Right ventricle myocardium superior (tissue), 1 donor: ENCODE measurements at places on chromosomes 12 and 14.

- DNase-seq = no peak
These were observed 34.7 kb downstream of the PTGER2 start for GRCh38 chr14:52348776-52349175.

- no peak for DNase-seq
These were observed 93.8 kb downstream of the NDUFA12 start for GRCh38 chr12:94909663-94910062.

- no peak for DNase-seq
These were observed 1103.4 kb downstream of the LRFN5 start for GRCh38 chr14:42710071-42710470.

GRCh38 chr12:34186492-34186891, 164.2 kb downstream of the ALG10 start:
- DNase-seq = no peak

DNA sequence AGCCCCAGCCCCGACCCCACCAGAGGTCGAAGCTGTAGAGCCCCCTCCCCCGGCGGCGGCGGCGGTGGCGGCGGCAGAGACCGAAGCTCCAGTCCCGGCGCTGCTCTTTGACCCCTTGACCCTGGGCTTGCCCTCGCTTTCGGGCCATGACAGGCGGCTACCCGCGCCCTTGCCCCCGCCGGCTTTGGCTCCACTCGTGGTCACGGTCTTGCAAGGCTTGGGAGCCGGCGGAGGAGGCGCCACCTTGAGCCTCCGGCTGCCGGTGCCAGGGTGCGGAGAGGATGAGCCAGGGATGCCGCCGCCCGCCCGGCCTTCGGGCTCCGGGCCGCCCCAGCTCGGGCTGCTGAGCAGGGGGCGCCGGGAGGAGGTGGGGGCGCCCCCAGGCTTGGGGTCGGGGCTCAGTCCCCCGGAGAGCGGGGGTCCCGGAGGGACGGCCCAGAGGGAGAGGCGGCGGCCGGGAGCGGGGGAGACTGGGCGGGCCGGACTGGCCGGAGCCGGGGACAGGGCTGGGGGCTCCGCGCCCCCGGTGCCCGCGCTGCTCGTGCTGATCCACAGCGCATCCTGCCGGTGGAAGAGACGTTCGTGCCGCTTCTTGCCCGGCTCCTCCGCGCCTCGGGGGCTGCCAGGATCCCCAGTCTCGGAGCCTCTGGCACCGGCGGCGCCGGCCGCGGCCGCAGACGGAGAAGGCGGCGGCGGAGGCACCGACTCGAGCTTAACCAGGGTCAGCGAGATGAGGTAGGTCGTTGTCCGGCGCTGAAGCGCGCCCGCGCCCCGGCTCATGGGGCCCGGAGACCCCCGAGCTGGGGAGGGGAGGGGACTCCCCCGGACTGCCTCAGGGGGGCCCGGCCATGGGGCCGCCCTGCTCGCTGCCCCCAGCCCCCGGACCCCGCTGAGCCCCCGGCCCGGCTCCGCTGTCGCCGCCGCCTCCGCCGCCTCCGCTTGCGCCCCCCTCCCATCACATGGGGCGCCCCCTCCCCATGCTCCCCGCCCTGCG, 778 bp downstream of the AGAP2 start:
- peak; percentile 43 for DNase-seq

DNA sequence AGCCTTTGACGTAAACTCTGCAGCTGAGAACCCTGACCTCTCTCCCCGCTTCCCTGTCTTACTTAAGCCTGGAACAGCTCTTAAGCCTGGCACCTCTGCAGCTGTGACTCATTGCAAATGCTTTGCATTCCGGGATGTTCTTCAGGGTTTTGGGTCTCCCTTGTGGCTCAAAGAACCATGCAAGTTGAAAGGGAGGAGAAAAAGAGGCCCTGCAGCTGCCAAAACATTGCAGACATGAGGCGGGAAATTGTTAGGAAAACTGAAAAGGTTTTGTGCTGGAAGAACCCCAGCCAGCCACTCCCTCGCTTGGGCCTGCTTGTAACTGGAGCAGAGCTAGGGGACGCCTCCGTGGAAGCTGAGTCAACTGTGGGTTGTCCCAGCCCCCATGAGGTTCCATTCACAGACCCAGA, 60.2 kb upstream of the FERMT2 start:
- DNase-seq = peak; percentile 84

- no peak for DNase-seq
These were observed 211.5 kb downstream of the PHLDA1 start for GRCh38 chr12:75820071-75820470.

DNA sequence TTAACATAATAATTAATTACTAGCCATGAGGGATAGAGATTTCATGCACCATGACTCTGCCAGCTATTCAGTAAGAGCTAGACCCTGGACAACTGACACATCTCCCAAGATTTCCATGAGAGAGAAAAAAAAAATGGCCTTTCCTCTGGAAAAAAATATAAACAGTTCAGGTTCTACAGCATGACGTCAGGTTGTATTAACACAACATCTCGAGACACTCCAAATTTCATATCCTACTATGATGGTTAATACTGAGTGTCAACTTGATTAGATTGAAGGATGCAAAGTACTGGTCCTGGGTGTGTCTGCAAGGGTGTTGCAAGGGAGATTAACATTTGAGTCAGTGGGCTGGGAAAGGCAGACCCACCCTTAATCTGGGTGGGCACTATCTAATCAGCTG, 11.1 kb downstream of the DBX2 start:
- DNase-seq = no peak

GRCh38 chr14:75469606-75470237, 41.9 kb downstream of the JDP2 start:
- no peak for DNase-seq

DNA sequence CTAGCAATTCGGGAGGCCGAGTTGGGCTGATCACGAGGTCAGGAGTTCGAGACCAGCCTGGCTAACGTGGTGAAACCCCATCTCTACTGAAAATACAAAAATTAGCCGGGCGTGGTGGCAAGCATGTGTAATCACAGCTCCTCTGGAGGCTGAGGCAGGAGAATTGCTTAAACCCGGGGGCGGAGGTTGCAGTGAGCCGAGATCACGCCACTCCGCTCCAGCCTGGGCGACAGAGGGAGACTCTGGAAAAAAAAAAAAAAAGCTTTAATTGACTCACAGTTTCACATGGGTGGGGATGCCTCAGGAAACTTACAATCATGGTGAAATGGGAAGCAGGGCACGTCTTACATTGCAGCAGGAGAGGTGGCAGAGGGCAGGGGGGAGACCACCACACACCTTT, 30.6 kb upstream of the SLC2A3 start:
- no peak for DNase-seq

DNA sequence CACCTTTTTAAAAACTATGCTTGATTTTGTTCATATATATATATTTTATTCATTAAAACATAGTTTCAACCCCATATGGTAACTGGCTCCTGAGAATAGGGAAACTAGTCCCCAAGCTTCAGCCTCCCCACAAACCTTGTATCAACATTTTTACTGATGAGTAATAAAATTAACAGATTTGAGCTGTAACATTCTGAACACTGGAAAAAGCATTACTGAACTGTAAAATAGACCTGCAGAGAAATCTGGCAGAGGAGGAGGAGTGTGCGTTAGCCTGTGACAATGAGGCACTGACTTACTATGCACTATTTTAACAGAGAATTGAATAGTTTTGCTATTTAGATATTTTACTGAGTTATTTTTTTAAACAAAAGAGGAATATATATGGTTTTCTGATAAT, 43.1 kb downstream of the FRS2 start:
- DNase-seq = no peak

GRCh38 chr12:109542014-109542413, 31.3 kb downstream of the MMAB start:
- peak; percentile 4 for DNase-seq

DNA sequence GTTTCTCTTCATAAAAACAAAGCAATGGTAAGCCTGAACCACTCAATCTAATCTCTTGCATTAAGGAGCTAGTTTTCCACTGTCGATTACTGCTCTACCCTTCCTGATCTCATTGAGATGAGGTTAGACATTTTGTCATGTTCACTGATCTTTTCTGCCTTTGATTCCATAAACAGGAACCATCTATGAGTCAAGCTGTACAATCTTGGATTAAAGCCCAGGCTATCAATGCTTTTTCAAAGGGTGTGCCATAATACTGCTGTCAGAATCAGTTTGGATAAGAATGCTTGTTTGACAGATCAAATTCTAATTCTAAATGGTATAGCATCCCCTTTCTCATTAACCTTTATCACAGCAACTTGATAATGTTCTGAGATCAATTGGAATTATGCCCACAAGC, 16.1 kb downstream of the GRIP1 start:
- no peak for DNase-seq

DNA sequence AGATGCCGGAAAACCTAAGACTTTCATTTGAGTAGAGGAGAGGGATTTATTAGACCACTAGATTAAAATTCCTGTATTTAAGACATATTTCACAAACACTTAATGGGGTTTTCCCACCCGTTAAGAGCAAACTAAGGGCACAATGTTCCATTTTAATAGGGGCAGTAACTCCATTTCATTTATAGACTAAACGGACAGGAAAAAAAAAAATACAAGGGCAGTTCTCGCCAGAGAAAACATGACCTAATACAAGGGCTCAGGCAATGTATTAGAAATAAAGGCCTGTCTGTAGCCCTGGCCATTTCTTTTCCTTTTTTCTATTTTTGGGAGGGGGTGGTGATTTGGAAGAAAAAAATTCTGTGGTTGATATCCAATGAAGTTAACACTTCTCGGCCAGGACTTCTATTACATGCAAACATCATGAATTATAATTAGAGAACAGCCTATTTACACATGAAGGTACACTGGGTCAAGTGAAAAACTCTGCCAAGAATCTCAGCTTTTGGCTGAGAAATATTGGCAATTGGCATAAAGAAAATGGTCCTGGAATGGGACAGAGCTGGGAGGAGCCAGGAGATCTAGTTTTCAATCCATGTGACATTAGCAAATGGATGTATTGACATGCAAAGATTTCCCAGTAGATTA, 641.1 kb upstream of the TBX3 start:
- DNase-seq = no peak

DNA sequence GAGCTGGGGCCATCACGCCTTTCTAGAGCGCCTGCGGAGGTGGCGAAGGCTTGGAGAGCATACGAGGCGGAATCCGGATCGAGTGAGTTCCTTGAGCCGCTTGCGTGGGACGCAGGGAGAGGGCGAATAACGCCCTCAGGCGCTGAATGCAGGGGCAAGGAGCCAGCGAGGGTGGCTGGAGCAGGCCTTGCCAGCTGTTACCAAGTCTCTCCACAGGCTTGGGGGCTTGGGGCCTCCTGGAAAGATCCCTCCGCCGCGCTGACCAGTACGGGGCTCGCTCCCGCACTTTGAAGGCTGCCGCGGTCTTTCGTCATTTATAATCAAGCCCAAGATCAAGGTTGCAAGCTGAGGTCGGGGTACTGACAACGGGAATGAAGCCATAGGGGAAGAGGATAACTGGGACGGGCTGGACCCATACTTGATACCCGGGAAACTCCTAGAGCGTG, 1.2 kb downstream of the FLRT2 start:
- peak; percentile 68 for DNase-seq

DNA sequence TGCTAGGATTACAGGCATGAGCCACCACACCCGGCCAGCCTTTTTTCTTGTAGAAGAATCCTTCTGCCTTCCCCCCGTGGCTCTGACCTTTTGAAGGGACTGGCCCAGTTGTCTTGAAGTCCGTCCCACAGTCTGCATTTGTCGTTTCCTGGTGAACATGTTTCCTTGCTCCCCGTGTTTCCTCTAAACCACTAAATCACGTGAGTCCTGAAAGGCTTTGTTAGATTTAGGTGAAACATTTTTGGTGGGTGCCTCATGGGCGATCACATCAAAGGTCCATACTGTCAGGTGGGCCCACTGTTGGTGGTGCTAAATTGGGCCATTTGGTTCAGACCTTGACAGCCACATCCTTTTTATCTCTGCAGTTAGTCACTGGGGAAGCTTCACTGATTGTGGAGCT, 26.3 kb downstream of the MLXIP start:
- DNase-seq = no peak

DNA sequence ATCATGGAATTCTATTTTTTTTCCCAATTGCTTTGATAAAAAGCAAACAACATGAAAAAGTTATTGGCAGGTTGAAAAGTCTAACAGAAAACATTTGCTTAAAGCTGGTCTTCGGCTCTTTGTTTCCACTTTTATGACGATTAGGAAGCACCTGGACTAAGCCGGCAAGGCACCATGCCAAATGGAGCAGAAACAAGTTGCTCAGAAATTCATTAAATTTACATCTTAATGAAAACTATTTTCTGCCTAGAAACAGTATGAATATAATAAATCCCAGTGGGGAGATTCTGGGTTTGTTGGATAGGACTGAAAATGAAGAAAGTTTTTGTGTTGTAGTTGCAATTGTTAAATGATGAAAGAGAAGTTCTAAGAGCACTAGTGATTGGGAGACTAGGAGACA, 51.4 kb upstream of the OR9K2 start:
- no peak for DNase-seq

- no peak for DNase-seq
These were observed 926 bp downstream of the HRK start for GRCh38 chr12:116880213-116880816.

DNA sequence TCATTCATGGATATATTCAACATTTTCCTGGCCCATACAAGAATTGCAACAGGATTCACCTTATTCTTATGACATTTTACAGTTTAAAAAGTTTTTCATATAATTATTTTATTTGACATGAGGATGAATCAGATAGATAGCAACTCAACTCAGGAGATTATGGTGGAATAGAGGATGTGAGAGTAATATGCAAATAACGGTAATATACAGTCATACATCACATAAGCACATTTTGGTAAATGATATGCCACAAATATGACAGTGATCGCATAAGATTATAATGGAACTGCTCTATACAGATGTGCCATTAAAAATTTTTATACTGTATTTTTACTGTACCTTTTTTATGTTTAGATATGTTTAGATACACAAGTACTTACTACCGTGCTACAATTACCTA, 24.1 kb upstream of the CRADD start:
- DNase-seq = no peak

DNA sequence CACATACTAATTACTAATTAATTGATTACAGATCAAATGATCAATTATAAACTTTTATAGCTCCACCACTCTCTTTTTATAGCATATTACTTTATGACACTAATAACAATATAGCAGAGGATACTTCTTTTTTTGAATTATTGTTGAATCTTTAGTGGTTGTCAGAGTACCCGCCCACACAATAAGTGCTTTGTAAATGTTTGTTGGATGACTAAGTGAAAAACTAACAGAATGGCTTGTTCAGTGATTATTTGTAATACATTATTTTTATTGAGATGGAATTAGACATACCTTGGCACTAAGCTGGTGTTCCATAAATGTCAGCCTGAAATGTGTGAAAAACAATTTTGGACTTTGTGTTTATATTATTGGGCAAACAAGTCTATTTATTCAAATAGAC, 670.5 kb upstream of the ATXN7L3B start:
- no peak for DNase-seq

DNA sequence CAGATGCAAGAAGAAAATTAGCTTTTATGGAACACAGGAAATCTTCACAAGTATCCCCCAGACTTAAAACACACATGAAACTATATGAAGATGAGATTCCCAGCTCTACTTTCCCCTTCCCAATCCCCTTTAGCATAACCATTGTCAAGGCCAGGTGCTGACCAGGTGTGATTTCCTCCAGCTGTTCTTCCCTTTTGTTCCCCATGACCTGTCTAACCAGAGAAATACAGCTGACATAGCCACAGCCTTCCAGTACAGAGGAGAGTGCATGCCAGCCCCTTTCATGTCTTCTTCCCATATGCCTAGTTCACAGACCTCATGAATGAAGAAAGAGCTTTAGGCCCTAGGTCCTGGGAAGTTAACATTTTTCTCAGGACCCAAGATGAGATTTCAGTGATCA, 43.5 kb upstream of the FKBP4 start:
- DNase-seq = no peak
